Stimulated activated CD8-positive, alpha-beta memory T cell treated with anti-CD3 and anti-CD28 coated beads, Interleukin-4, amount 100 ng/mL, for 1 hour (primary cell): ENCODE measurements at places on chromosomes 12 and 14.

DNA sequence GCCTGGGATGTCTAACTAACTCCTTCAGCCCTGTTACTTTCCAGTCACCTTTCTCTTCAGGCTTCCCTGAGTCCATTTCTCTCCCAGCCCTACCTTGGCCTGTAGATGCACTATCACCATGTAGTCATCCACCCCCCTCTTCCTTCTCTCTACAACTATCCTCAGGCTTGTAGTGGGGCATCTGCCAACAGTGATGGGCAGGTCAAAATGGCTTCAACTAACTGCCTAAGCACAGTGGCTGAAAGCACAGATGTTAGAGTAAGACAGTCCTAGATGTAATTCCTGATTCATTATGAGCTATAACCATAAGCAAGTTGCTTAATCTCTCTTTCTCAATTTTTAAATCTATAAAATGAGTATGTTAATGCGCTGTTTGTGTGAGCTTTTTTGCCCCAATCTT is 133.6 kb upstream of the NAV3 start:
- no peak for DNase-seq

GRCh38 chr12:66063916-66064315 is 66.6 kb downstream of the LLPH start:
- DNase-seq = no peak

GRCh38 chr12:41536813-41537490 is 348.8 kb downstream of the PDZRN4 start:
- no peak for DNase-seq

DNA sequence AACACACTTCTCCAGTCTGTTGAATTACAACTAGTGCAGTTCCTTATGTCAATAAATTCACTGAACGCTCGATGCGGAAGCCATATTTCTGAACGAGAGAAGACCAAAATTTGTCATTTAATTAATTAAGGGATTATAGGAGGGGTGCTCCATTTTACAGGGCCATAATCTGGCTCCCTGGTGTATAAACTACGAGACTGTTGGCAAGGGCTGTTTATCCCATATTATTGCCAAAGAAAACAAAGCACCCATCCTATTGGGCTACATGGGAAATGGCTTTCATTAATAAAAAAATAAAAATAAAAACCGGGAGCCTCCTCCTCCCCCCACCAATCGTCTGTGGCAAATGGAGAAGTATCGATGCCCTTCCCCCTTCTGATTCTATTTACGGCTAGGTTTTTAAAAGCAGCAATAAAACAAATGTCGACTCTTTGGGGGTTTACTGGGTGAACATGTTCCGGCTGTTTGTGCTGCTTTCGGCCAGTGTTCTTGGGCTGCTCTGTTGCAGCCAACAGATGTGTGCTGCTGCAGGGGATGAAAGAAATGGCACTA is 24.8 kb downstream of the ATF7 start:
- no peak for DNase-seq

GRCh38 chr14:100902295-100903133 is 1.0 kb downstream of the RTL1 start:
- no peak for DNase-seq
